ENCODE measurements at places on chromosomes 5 and 9.
A peak's percentile ranks its signal among the peaks of the same experiment; 100 is the strongest.

DNA sequence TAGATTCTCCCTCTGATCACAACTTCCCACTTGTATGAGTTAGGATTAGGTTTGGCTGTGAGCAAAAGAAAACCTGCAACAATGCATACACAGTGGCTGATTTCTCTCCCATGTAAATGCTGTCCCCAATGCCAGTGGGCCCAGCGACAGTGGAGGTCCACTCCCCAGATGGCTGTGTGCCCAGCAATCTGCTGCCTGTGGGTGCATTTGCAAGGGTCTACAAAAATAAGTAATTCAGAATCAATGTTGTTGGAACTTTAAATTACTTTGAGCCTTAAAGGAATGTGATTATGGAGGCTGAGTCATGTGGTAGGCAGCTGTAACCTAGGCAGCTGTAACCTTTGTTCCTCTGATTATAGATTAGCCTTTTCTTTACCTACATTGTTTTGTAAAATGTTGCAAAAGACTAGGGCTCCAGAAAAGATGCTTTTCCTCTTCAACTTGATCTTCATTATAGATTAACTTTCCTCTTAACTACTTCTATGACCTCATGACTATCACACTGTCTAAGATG is 14.2 kb upstream of the MXD3 start:
- no peak for DNase-seq

DNA sequence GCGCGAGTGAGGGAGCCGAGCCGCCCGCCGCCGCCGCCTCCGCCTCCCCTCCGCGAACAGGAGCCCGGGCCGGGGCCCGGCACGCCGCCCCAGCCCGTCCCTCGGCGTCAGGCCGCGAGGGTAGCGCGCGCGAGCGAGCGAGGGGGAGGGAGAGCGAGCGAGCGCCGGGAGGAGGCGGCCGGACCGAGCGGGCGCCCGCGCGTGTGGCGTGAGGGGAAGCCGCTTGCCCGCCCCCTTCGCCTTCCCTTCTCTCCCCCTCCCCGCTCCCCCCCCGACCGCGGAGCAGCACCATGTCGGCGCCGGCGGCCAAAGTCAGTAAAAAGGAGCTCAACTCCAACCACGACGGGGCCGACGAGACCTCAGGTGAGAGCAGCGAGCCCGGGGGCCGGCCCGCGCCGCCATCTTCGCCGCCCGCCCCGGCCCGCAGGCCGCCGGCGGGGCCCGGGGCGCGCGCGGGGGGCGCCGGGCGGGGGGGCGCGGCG is 312 bp downstream of the SET start:
- peak; percentile 54 for DNase-seq

DNA sequence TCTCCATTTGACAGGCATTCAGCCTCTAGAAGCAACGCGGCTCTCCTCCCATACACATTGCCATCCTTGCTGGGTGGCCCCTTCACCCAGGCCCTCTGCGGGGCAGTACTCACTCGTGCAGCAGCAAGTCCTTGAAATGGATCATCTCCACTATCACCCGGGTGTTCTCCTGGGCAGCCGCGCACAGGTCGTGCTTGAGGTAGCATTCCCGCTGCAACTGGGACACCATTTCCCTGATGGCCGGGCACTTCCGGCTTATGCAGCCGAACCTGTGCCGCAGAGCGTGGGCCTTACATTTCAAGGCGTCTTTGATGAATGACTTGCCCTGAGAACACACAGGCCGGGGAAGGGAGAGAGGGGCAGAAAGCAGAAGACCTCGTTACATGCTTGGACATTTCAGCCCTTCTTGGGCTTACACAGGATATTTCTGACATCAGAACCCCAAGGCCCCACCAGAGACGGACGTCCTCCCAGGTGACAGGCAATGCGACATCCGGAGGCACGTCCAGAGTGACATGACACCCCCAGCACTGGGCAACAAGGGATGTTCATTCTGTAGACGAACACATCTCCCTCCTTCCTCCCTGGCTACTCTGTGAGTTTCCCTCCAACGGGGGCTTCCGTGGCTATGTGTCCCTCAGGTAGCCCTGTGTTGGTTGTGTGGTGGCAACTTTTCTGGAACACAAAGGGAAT is 5.0 kb downstream of the STC2 start:
- no peak for DNase-seq

DNA sequence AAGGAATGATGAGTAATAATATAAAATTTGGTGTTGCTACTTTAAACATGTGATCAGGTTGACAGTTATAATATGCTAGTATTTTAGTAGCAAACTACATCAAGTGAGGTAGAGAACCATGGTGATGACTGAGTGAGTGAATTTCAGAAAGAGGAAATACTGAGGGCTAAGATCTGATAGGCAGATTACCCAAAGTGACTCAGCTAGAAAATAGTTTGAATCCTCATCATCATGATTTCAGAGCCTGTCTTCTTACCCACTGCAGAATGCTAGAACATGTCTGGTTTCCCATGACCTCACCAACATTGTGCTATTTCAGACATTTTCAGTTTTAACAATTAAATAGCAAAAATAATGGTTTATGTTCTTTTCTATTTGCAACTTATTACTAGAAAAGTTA is 602.1 kb downstream of the TAF11L14 start:
- DNase-seq = peak; percentile 6

DNA sequence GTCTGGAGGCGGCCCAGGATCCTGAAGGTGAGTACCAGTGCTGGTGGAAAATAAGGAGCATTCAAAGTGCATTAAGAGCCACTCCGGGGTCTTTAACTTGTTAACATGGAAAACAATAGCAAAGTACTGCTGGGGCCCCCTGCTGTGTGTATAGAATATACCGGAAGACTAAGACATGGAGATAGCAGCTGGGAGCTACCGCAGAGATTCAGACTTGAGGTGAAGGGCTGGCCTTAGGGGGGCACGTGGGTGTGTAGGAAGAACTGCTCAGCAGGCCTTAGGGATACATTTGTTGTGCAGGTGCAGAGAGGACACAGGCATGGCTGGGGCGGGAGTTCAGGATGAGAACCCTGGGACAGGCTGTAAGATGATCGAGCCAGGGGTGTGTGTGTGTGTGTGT is 1.2 kb upstream of the DMRT1 start:
- DNase-seq = no peak

- DNase-seq = no peak
Measured at GRCh38 chr9:133014696-133015095, 16.1 kb upstream of the GTF3C5 start.

- DNase-seq = no peak
Measured at GRCh38 chr5:169260896-169261569, 39.9 kb downstream of the SLIT3 start.

DNA sequence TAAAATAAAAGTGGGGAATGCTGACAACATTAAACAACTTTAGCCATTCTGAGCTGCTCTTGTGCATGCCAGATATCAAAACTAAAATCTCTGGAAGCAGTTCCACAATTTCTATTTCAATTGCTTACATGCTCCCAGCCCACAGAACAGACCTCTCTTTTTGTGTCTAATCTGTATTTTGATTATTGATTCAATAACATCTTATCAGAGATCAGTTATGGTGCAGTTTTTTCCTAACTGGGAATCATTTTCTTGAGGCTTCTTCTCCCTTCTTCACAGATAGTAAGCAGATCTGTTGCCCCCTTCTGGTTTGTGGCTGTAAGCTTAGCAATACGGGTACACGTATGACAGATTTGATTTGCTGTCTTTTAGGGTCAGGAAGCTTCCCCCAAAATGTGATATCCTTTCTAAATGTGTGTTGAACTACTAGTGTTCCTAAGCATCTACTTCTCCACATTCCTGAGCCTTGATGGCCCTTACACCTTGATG is 39.4 kb downstream of the MRPS27 start:
- peak; percentile 75 for DNase-seq

- DNase-seq = no peak
Measured at GRCh38 chr9:28234133-28234893, 661.0 kb upstream of the C9orf72 start.

GRCh38 chr5:68950125-68950524 is 143.7 kb upstream of the SLC30A5 start:
- DNase-seq = no peak

DNA sequence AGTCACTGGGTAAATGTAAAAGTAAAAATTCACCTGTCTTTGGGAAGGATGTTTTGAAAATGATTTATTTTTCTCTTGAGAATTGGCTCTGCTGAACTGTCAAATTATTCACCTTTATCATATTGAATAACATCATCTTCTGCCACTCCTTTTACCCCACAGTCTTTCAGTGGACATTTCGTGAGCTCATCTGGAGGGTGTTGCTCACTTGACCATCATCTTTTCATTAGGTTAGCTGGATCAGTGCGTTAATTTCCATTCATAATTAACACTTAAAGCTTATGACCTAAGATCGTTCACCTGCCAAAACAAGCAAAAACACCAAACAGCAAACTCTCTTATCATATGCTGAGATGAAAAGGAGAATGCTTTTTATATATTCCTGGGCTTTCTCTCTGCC is 53.4 kb upstream of the TNFAIP8 start:
- DNase-seq = no peak

- no peak for DNase-seq
Measured at GRCh38 chr5:157273131-157273556, 7.2 kb downstream of the CYFIP2 start.

GRCh38 chr9:35813434-35814105 is 1.3 kb downstream of the HINT2 start:
- peak; percentile 43 for DNase-seq

DNA sequence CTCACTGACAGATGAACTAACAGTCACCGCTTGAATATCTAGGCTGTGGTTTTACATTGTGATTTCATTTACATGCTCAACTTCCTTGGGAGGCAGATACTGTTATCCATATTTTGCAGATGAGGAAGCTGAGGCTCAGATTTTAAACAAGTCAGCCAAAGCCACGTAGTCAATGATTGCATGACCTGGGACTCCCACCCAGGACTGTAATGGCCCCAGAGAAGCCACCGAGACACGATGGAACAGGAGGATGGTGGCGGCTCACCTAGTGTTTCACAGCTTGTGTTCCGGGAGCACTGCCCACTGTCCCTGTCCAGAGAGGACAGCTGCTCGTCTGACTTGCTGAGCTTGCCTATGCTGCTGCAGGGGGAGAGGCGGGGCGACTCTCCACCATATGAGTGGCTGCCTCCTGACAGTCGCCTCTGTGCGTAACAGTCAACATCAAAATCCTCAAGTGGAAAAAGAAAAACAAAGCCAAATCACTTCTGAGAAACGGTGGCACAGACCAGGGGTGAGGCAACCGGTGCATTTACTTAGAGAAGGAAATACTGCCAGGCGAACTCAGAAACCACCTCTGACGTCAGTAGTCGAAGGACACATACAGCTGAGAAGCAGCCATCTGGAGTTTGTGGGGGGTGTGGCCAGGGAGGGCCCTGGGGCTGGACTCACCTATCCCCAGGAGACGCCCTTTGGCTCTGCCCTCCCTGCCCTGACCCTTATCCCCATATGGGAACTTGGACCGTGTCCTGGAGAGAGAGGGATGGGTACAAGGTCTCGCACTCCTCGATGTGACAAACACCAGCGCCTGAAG is 82.5 kb downstream of the PRRT1B start:
- DNase-seq = peak; percentile 90

GRCh38 chr5:35540002-35540401 is 77.7 kb upstream of the SPEF2 start:
- DNase-seq = no peak

DNA sequence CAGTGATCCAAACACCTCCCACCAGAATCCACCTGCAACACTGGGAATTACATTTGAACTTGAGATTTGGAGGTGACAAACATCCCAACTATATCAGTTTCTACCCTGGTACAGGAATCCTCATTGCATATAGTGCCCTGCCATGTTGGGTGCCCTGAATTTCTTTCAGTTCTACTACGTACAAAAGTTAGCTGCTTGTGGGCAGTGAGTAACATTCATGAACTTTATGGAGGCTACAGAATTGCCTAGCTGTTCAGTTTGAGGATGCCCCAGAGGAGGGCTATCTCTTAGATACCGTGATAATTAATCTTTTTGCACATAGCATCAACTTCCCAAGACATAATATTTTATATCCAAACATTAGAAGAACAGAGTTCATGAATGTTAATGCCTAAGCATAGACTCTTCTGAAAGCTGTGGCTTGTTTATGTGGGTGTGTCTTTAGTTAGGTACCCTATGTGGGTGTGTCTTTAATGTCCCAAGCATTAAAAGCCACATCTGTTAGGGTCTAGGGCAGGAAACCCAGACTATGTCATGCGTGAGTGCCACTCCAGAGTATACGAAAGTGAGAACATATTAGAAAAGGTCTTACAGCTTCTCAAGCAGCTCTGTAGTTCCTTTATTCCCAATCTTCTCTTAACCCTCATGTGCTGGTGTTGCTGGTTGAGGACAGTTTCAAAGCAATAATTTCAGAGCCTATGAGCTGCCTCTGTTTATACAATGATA is 47.0 kb upstream of the CHD1 start:
- no peak for DNase-seq

DNA sequence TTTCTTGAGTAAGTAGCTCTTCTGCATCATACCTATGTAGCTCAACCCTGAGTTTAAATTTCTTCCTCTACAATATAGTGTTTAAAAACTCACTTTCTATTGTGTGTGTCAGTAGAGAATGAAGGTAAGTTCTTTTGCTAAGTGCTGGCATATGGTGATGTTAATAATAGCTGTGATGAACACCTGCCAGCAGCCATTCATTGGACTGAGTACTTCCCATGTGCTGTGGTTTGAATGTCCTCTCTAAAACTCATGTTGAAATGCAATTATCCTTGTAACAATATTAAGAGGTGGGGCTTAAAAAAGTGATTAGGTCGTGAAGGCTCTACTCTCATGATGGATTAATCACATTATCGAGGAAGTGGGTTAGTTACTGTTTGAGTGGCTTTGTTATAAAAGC is 645.2 kb upstream of the RGMB start:
- DNase-seq = no peak

DNA sequence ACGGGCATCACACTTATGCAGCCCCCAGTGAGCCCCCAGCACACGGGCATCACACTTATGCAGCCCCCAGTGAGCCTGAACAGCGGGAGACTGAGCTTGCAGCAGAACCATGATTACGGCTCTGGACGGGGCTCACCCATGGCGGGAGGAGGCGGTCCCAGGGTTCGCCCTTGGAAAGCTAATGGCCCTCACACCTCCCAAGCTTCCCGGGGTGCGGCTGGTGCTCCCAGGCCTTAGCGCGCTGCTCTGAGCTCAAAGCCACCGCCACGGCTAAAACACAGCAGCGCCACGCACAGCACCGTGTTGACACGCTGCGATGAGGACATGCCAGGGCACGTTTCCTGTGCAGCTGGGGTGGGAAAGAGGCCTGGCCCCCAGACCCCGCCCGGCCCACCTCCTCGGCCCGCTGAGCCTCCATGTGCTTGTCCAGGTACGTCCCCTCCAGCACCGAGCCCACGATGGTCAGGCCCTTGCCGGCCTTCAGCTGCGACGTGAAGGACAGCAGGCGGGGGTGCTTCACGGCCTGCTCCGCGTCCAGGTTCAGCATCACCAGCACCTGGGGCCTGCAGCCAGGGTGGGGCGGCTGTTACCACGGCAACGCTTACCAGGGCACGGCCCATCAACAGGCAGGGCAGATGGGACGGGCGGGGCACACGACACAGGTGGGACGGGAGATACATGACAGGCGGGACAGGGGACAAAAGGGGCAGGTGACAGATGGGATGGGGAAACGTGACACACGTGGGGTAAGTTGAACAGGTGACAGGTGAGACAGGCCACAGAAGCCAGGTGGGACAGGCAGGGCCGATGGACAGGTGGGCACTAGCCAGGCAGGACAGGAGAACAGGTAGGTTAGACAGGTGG is 38.4 kb downstream of the SLC12A7 start:
- no peak for DNase-seq

- DNase-seq = no peak
Measured at GRCh38 chr9:21788752-21789151, 13.7 kb upstream of the MTAP start.
